ENCODE measurements at places on chromosomes 16 and 17.
A peak's percentile ranks its signal among the peaks of the same experiment; 100 is the strongest.

GRCh38 chr16:67518676-67519075 is 10.0 kb upstream of the RIPOR1 start:
- no peak for DNase-seq

GRCh38 chr17:64218066-64218465 is 45.0 kb downstream of the TEX2 start:
- DNase-seq = no peak

DNA sequence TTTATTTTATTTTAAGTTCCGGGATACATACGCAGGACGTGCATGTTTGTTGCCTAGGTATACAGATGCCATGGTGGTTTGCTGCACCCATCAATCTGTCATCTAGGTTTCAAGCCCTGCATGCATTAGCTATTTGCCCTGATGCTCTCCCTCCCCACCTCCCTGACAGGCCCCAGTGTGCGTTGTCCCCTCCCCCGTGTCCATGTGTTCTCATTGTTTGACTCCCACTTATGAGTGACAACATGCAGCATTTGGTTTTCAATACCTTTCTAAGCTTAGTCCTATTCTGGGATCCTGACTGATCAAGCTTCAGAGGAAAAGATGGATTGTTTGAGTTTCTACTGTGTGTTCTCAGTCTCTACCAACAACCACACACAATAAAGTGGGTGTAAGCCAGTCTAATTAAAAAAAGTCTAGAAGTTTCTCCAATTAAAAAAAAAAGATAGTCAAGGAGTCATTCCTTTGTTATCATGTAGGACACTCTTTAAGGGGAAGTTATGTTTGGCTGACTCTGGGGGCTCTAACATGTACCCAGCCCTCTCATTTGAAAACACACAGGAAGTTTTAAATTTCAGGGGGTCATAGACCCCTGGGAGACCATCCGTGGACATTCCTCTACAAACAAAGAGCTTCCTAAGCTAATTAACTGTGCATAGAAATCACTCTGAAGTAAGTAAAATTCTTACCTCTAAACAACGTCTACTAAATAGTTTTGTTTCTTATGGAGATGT is 66.3 kb upstream of the ADAMTS18 start:
- DNase-seq = no peak

DNA sequence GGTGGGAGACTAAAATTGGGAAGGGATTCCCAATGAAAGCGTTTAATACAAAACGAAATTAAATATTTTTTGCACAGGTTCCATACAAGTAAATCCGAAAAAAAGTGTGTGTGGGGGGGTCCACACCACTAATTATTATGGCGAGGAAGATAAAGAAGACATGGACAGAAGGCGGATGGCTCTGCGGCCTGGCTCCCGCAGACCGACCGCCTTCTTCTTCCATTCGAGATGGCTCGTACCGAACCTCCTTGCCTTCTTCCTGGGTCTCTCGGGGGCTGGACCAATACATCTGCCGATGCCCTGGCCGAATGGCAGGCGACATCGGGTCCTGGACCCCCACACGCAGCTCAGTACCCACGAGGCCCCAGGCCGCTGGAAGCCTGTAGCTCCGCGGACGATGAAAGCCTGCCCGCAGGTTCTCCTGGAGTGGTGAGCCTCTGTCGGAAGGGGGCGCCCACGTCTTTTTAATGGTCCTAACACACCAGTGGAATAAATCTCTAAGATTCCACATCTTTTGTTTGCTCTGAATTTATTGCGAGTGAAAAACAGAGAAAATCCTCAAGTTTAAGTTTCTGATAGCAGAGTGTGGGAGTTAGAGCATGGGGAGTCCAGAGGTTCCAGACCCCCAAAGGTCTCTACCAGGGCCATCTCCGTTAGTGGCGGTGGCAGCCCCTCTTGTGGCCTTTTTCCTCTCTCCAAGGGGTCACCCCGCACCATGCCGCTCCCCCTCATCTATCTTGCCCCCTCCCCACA is 1.4 kb downstream of the PRAC2 start:
- DNase-seq = peak; percentile 71

DNA sequence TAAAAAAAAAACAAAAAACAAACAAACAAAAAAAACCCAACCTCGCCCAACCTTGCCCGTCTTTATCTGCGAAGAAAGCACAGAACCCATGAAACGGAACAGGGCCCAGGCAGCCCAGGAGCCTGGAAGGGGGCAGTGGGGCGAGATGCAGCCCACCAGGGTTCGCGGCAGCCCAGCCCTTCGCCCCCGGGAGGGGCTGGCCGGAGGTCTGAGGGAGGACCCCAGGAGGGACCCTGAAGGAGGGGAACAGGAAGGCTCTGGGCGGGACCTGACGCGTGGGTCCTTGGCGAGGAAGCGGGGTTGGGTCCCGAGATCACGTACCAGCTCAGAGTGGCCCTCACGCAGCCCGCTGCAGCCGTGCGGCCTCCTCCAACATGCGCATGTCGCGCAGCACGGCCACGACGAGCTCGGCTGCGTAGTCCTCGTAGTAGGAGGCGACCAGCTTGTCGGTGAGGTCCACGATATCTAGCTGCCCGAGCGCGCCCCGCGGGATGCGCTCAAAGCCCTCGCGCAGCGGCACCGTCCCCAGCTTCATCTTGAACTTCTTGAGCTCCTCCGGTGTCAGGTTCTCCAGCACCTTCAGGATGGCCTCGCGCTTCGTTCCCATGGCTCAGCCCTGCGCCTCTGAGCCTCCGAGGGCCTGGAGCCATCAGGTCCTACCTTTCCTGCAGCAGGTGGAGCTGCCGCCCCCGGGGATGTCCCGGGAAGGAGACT is at the start of gene PYDC1:
Gene PYDC1, minus strand, starts transcription at position 714 of the 714 bp plus-strand sequence. Its CDS starts 107 bp downstream, at position 607.
- no peak for DNase-seq

DNA sequence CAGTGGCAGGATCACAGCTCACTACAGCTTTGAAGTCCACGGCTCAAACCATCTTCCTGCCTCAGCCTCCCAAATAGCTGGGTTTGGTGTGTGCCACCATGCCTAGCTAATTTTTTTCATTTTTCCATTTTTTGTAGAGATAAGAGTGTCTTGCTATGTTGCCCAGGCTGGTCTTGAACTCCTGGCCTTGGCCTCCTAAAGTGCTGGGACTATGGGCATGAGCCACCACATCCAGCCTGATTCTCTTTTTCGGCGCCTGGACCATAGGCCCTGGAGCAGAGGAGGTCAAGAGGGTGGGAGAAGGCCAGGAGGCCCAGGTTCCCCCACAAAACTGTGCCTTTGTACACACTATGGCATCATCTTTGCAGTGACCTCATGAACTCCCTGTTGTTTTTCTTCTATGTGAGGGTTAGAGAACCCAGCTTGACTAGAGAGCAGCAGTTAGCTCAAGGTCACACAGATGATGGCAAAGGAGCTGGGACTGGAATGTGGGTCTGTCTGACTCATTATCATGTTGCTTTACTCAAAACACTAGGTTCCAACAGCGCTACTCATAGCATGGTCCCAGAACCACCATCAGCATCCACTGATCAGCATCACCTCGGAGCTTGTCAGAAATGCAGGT is 16.3 kb downstream of the SCN4A start:
- DNase-seq = no peak

DNA sequence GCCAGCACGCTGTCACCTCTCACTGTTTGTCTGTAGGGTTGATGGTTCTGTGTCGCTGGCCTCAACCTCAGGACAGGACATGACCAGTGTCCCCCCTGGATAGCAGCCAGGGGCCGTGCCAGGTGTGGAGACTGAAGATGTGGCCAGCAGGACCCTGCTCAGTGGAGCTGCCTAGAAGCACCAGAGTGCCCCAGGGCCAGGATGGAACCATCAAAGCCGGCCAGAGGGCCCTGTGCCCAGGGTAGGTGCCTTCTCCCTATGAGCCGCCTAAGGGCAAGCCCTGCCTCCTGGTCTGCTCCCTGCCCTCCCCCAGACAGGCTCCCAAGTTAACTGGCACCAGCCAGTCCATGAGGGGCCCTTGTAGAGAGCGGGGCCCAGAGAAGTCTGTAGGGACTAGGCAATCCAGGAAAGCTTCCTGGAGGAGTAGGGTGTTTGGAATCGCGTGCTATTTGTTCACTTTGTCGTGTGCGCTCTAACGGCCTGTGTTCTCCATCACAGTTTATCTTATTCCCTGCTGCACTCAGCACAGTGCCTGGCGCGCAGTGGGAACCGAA is 546 bp upstream of the NDUFB10 start:
- DNase-seq = no peak

- no peak for DNase-seq
Measured at GRCh38 chr17:601926-602303, 112.7 kb downstream of the VPS53 start.

DNA sequence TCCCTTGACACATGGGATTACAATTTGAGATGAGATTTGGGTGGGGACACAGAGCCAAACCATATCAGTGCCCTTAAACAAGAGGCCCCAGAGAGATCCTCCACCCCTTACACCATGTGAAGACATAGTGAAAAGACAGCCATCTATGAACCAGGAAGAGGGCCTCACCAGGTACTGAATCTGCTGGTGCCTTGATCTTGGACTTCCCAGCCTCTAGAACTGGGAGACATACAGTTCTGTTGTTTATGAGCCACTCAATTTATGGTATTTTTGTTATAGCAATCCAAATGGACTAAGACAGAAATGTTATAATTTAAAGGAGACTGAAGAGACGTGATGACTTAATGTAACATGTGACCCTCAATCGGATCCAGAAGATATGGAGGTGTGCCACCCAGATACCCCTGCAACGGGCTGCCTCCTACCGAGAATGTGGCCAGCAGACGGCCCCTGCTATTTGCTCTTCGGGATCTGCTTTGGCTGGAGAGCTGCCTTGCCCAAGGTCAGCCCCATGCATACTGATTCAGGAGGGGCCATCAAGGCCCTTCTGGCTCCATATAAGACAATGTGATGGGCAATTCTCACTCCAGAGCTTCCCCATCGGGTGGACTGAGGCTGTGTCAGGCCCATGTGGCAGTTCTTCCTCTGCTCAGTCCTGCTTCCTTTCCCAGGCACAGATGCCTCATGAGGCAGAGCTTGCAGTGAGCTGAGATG is 80.6 kb downstream of the NETO2 start:
- DNase-seq = no peak

- peak; percentile 39 for DNase-seq
Measured at GRCh38 chr17:30290696-30291542, 825 bp downstream of the BLMH start.

GRCh38 chr16:13994239-13995106 is 74.5 kb downstream of the ERCC4 start:
- no peak for DNase-seq

DNA sequence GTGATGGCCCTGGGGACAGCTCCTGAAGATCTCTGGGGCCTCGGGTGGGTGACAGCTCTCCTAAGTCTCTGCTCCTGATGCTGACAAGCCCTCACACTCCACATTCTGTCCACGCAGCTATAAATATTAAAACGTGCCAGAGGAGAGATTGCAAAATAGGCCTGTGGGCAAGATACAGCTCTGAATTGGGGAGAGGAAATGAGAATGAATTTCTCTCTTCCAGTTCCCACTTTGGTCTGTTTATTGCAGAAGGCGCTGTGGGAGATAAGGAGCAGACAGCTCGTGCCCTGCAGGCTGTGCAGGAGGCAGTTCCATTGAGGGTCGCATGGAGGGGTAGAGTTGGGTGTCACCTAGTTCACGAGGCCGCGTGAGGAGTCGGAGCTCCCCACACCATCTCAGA is 87.5 kb upstream of the SDK2 start:
- no peak for DNase-seq

- no peak for DNase-seq
Measured at GRCh38 chr16:22018559-22018958, 10.6 kb downstream of the MOSMO start.

- no peak for DNase-seq
Measured at GRCh38 chr16:89482150-89482816, 8.1 kb downstream of the ANKRD11 start.

DNA sequence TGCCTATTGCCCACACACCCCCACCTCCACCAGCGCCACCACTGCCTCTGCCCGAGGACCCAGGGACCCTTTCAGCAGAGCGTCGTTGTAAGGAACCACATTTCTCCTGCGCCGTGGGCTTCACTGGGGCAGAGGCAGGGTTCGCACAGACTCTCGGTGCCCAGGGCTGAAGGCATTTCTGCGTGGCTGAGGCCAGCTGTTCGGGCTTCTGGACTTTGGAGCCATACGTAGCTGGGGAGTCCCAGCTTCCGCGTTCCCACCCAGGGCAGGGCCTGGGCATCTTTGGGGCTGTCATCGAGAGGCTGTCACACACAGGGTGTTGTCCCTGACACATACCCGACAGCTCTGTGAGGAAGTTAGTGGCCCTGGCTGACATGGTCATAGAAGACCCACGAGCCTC is 16.0 kb upstream of the SMIM5 start:
- DNase-seq = no peak

GRCh38 chr16:4886151-4886550 is 38.9 kb downstream of the UBN1 start:
- no peak for DNase-seq

DNA sequence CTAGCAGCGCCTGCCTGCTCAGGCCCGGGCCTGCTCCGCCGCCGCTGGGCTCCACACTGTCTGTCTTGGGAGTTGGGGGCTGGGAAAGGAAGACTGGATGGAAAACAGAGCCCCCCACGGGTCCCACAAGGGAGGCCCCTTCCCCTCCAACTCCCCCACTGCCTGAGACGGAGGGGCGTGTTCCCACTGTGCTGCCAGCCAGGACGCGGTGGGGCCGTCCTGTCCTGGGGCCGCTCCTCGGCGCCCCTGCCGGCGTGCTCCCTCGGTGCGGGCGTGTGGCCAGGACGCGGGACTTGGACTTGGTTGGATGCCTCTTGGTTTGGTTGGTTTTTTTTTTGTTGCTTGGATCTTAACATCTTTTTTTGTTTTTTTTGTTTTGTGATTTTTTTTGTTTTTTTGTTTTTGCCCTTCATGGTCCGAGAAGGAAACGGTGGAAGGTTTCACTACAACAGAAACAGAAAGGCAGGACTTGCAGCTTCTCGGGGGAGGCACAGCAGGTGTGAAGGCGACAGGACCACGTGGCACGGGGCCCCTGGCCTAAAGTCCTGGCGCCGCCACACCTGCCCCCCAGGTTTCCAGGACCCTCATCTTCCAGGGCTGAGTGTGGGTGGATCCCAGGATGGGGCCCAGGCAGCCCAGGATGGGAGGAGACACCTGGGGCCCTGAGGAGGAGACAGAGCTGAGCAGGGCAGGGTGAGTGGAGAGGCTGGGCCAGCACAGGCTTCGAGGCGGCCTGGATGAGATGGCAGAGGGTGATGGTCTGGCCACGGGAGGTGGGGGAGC is 16.0 kb downstream of the ENGASE start:
- DNase-seq = no peak

DNA sequence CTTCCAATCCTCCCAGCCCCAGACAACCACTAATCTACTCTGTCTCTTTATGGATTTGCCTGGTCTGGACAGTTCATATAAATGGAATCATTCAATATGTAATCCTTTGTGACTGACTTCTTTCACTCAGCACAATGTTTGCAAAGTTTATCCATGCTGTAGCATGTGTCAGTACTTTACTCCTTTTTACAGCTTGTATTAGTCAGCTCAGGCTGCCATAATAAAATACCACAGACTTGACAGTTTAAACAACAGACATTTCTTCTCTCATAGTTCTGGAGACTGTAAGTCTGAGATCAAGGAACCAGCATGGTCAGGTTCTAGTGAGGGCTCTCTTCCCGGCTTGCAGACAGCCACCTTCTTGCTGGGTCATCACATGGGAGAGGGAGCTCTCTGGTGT is 41.3 kb downstream of the GPRC5B start:
- DNase-seq = no peak

DNA sequence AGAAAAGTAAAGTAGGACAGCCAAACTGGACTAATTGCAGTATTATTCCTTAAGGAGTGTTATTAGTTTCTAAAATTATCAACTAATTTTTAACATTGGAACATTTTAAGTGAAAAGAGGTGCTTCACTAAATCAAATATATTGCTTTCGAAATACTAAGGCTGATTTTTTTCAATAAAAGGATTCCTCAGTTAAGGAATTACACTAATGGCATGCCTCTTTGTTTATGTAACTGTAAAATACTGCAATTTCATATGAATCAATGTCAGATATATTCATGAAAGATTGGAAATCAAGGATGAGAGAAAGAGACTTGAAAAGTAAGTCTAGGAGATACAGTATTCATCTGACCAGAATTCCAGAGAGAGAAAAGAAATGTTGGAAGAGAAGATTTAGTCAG is 129.8 kb downstream of the TANC2 start:
- no peak for DNase-seq
